ENCODE measurements at places on chromosomes 3 and 15. TPM values are rescaled to one million over a fixed set of nuclear protein-coding genes. Genes with fewer than 3 reads are reported as not detected.

GRCh38 chr15:72021604-72022003 lies 96.3 kb downstream of the MYO9A start:
- no peak for DNase-seq

- no peak for DNase-seq
Observed at GRCh38 chr3:160038862-160039562, 50.4 kb downstream of the IL12A start.

GRCh38 chr3:153640689-153641665 lies 479.0 kb downstream of the RAP2B start:
- no peak for DNase-seq

- no peak for DNase-seq
Observed at GRCh38 chr3:73257186-73257585, 195.7 kb downstream of the EBLN2 start.

The TRIM71 gene
- not detected for total RNA-seq

- DNase-seq, result no peak
Observed at GRCh38 chr3:155876037-155876436, 5.6 kb downstream of the GMPS start.

- no peak for DNase-seq
Observed at GRCh38 chr3:71962561-71963240, 177.8 kb upstream of the PROK2 start.

The CFAP44 gene
- 5.2 TPM for total RNA-seq

DNA sequence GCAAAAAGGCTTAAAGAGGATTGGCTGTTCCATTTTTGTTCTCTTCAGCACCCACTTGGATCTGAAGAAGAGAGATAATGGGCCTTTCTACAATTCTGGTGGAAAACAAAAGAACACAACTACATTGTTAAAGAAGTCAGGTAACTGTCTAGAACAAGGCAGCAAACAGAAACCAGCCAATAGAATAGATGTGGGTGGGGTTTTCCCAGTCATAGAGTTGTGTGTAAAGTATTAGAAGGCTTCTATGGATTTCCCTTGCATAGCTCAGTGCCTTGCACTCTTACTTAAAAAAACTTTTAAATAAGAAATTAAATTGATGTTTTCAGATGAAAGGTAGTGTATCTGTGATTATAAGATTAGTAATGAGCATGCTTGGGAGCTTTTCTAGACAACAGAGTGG lies 462.7 kb upstream of the ATP11B start:
- DNase-seq, result no peak

DNA sequence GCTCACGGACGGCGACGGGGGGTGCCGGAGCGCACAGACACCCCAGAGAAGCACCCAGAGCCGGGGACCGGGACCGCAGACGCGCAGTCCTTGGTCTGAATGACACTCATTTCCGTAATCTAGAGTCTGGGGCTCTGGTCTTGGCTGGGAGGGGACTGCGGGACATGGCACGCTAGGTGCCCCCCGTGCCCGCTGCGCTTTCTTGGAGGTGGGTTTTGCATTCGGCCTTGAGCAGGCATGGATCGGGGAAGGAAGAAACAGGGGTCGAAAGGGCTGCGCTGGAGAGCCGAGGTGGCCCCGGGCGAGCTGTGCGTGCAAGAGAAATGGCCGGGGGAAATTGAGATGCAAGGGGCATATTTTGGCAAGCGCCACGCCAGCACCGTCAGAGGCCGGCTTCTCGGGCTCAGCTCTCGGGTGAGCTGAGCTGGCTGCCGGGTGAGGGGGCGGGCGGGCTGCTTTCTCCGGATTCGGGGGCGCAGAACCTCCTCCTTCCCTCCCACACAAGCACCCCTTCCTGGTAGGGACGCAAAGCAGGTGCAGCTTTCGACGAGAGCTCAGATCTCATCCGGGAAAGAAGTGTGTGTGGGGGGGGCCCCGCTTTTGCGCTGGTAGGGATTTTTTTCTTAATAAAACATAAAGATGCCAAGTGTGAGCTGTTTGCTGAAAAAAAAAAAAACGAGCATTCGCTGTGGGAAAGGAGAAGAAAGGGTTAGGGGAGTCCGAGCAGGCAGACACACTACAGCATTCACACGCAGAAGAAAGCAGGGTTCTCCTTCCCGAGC lies 963 bp upstream of the NTRK3 start:
- no peak for DNase-seq

All from glomerular endothelial cell (primary cell).